Activated CD4-positive, alpha-beta T cell treated with anti-CD3 and anti-CD28 coated beads, Interleukin-2, amount 10 ng/mL, durations not matched to agents 24 days and 14 days (primary cell): ENCODE measurements at places on chromosomes 5 and 9. TPM values are rescaled to one million over a fixed set of nuclear protein-coding genes. Genes with fewer than 3 reads are reported as not detected.

- H3K36me3 ChIP-seq, result no peaks in the 10 kb centered on the region
- no peak overlapping the region for H3K4me3 ChIP-seq
- H3K4me1 ChIP-seq, result no peaks in the 10 kb centered on the region
- no peak overlapping the region for H3K27ac ChIP-seq
Observed at GRCh38 chr9:108400297-108400696, 455.5 kb downstream of the ACTL7B start.

DNA sequence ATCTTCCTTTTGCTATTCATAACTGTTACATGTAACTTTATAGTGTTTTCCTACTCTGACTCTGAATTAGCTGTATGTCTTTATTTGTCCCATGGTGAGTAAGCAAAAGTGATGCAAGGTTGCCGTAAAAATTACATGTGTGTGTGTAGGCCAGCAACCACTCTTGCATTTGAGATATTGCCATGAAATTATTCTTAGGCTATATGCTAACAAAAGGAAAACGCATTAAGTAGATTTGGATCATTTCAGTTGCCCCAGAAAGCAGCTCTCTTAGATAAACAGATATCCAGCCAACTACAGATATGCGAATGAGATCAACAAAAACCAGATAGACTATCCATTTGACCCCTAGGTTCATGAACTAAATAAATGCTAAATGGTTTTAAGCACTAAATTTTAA, 73.6 kb downstream of the CYLC2 start:
- no peak for DNase-seq
- no peaks in the 10 kb centered on the region for H3K36me3 ChIP-seq
- no peak overlapping the region for H3K27ac ChIP-seq

Gene UBE2R2
- total RNA-seq, result 41.6 and 41.9 TPM in 2 replicates

- peak overlapping the region; percentile 87 for H3K27ac ChIP-seq
- peaks cover 26% of the 10 kb centered on the region for H3K4me1 ChIP-seq
- peak overlapping the region; percentile 6 for H3K4me3 ChIP-seq
Observed at GRCh38 chr5:149576021-149576420, 5.3 kb upstream of the ARHGEF37 start.

Gene SPATA31C1
- not detected in 2 replicates for total RNA-seq

Gene TSLP
- 0.09 and 0.42 TPM in 2 replicates for total RNA-seq

Gene GPRIN1
- total RNA-seq, result 3.7 TPM in 2 replicates

GRCh38 chr5:95595289-95595931, 24.5 kb upstream of the GPR150 start:
- no peak overlapping the region for H3K27ac ChIP-seq
- peaks cover 17% of the 10 kb centered on the region for H3K4me1 ChIP-seq
- no peaks in the 10 kb centered on the region for H3K27me3 ChIP-seq
- H3K4me3 ChIP-seq, result no peak overlapping the region
- no peak for DNase-seq

- no peak overlapping the region for H3K27ac ChIP-seq
- H3K4me1 ChIP-seq, result no peaks in the 10 kb centered on the region
- no peak for DNase-seq
- H3K4me3 ChIP-seq, result no peak overlapping the region
Observed at GRCh38 chr5:171258737-171259415, 50.2 kb upstream of the TLX3 start.

DNA sequence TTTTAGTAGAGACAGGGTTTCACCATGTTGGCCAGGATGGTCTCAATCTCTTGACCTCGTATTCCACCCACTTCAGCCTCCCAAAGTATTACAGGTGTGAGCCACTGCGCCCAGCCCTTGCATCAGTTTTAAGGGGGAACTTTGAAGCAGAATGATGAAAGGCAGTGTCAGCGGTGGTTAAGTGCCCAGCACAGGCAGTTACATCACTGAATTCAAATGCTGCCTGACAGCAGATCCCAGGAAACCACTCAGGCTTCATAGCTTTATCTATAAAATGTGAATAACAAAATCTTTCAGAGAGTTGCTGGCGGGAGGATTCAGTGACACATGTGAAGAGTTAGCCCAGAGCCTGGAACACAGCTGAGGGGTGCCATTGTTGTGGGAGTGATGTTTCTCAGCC, 26.5 kb downstream of the FGF1 start:
- DNase-seq, result no peak
- H3K27ac ChIP-seq, result no peak overlapping the region

DNA sequence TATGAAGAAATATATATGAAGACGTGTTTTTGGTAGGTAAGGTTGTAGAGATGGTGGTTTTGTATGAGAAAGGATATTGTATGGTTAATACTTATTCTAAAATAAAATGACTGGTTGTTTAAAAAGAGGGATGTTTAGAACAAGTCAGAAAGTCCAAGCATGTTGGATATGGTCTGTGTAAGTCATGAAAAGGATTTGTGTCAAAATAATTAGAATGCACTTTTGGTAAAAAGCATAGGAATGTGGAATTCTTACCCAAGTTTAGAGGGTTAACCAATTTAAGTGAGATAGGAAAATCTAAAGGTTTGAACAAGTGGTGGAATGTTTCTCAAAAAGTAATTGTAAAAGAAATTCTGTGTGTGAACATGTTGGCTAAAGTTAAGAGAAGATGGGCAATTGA, 1556.5 kb upstream of the C9orf72 start:
- H3K4me1 ChIP-seq, result no peaks in the 10 kb centered on the region
- no peaks in the 10 kb centered on the region for H3K27me3 ChIP-seq
- H3K4me3 ChIP-seq, result no peak overlapping the region
- H3K27ac ChIP-seq, result no peak overlapping the region
- H3K36me3 ChIP-seq, result no peaks in the 10 kb centered on the region
- no peak for DNase-seq

DNA sequence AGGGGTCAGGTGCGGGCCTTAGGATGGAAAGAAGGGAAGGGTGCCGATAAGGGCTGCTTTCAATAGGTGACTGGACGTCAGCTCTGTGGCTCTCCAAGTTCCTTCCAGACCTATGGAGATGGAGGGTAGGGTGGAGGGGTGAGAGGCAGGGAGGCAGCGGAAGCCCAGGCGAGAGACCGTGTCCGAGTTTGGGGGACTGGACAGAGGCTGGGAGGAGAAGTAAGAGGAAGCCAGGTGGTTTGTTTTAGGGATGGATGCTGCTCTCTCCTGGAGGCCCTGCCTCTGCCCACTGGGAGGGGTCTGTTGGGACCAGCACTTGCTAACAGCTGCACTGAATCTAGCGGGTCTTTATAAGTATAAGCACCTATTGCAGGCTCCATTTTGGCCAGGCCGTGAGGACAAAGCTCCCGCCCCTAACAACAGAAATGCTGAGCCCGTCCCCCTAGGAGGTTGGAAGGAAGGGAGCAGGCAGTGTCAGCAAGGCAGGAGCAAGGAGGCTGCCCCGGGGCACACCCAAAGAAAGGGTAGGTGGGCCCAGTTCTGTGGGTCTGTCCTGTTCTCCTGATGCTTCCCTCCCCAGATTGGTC, 167.5 kb downstream of the DAB2IP start:
- H3K27me3 ChIP-seq, result no peaks in the 10 kb centered on the region
- no peak overlapping the region for H3K27ac ChIP-seq
- H3K36me3 ChIP-seq, result no peaks in the 10 kb centered on the region

Gene MELK
- 54.2 and 57.0 TPM in 2 replicates for total RNA-seq

Gene GRM6
- total RNA-seq, result not detected in 2 replicates

Gene ACOT12
- not detected in 2 replicates for total RNA-seq

- no peak overlapping the region for H3K4me3 ChIP-seq
- H3K4me1 ChIP-seq, result no peaks in the 10 kb centered on the region
- no peak overlapping the region for H3K27ac ChIP-seq
- H3K36me3 ChIP-seq, result peaks cover 1% of the 10 kb centered on the region
- DNase-seq, result no peak
Observed at GRCh38 chr5:111172504-111172903, 51.7 kb upstream of the CAMK4 start.

DNA sequence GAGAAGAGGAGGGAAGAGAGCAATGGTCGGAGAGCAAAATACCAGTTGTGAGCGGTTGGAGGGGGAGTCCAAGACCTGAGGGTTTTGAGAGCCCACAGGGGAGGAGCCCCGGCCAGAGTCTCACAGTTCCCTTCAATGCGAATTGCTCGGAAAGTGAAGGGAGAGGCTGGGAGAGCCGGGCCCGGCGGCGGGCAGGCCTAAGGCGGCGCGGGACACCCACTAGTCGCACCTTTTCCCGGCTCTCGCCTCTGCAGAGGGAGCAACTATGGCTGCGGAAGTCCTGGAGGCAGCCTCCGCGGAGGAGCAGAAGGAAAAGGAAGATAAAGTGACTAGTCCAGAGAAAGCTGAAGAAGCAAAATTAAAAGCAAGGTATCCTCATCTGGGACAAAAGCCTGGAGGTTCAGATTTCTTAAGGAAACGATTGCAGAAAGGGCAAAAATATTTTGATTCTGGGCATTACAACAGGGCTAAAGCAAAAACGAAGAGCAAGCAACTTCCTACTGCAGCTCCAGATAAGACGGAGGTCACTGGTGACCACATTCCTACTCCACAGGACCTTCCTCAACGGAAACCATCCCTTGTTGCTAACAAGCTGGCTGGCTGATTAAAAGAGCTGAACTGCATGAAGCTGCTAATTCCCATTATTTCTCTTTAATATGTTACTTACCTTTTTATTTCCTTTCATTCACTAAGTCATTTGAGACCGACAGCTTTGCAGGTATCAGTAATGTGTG, 6.5 kb upstream of the BTNL3 start:
- H3K36me3 ChIP-seq, result no peaks in the 10 kb centered on the region
- no peak overlapping the region for H3K4me3 ChIP-seq
- peaks cover 4% of the 10 kb centered on the region for H3K27me3 ChIP-seq
- no peak overlapping the region for H3K27ac ChIP-seq
